Activated T-helper 2 cell treated with anti-CD3 and anti-CD28 coated beads, Interferon-gamma antibody, Interleukin-2, Interleukin-4, amounts not matched to agents 10 μg/mL and 5 μg/mL and 100 μg/mL, durations not matched to agents 14 hours and 24 hours and 36 hours (primary cell): ENCODE measurements at places on chromosomes 13 and 19. TPM values are rescaled to one million over a fixed set of nuclear protein-coding genes. Genes with fewer than 3 reads are reported as not detected.

TUBA3C gene
- not detected in 2 replicates for total RNA-seq

CGB3 gene
- not detected in 2 replicates for total RNA-seq

SLC7A9 gene
- 0.21 TPM in 1 of 2 replicates, not detected in the other for total RNA-seq

HIF3A gene
- not detected in 2 replicates for total RNA-seq

ENOX1 gene
- 0.18 TPM in 1 of 2 replicates, not detected in the other for total RNA-seq

KLK14 gene
- total RNA-seq = 0.44 and 0.52 TPM in 2 replicates

POU4F1 gene
- 0.11 TPM in 1 of 2 replicates, not detected in the other for total RNA-seq

DIRAS1 gene
- total RNA-seq = 0.28 and 0.39 TPM in 2 replicates

ZBTB7A gene
- 39.9 and 41.2 TPM in 2 replicates for total RNA-seq

DNA sequence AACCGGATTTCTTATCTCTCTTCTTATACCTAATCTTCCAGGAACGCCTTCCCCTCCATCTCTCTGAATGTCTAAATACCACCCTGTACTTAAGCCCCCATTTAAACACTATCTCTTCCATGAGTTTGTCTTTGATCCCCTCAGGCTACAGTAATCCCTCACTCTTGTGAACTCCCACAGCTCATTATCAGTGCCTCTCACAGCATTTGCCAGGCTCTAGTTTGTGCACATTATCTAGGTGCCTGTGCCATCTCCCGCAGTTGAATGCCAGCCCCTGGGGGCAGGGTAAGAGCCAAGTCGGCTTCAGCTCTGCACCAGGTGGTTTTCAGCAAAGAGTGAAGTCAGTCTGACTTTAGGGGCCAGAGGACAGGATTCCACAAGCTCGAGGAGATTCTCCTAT lies 71.4 kb downstream of the FREM2 start:
- no peak for DNase-seq

DNA sequence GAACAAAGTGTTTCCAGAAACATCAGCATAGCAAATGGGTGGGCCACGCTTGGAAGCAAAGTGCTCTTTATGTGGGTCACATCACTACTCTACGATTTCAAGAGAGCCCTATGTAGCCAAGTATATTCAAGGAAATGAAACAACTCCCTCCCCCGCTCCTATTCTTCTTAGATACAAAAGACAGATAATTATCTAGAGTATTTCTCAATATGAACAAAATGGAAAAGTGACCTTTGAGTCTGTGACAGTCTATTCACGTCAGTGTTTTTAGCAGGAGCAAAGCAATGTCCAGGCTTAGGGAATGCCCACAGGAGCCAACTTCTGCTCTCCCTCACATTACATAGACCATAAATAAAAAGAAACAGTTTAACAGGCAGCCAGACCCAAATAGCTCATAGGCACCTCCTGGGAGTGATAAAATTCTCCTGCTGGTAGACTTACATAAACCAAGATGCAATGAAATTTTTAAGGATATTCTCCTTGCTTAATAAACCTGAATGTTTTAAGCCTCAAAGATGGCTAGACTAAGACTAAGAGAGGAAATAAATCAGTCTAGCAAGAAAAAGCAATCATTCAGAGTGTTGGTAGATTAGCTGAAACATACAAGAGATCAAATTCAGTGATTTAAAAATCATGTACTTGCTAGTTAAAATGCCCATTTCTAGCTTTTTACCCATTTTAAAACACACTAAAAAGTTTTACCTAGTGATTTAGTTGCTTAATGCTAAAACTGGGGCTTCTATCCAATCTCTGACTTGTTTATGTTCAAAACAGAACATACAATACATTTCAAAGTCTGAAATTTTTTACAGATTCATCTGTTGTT lies 182.8 kb downstream of the RGCC start:
- DNase-seq = no peak

- no peak for DNase-seq
These were observed 166.4 kb downstream of the CACNA1A start for GRCh38 chr19:13339869-13340268.

GRCh38 chr19:44741258-44741731 lies 7.2 kb upstream of the BCL3 start:
- DNase-seq = no peak

- no peak for DNase-seq
These were observed 8.1 kb upstream of the CARM1 start for GRCh38 chr19:10863107-10863717.

- DNase-seq = no peak
These were observed 5.7 kb downstream of the PAK4 start for GRCh38 chr19:39131255-39131755.

GRCh38 chr13:109728791-109729731 lies 57.3 kb downstream of the IRS2 start:
- DNase-seq = no peak

GRCh38 chr19:40363069-40363468 lies 14.6 kb downstream of the PLD3 start:
- DNase-seq = no peak

GRCh38 chr19:53576941-53577653 lies 39.2 kb downstream of the ZNF331 start:
- no peak for DNase-seq

- no peak for DNase-seq
These were observed 240.9 kb downstream of the FGF9 start for GRCh38 chr13:21911646-21912298.

DNA sequence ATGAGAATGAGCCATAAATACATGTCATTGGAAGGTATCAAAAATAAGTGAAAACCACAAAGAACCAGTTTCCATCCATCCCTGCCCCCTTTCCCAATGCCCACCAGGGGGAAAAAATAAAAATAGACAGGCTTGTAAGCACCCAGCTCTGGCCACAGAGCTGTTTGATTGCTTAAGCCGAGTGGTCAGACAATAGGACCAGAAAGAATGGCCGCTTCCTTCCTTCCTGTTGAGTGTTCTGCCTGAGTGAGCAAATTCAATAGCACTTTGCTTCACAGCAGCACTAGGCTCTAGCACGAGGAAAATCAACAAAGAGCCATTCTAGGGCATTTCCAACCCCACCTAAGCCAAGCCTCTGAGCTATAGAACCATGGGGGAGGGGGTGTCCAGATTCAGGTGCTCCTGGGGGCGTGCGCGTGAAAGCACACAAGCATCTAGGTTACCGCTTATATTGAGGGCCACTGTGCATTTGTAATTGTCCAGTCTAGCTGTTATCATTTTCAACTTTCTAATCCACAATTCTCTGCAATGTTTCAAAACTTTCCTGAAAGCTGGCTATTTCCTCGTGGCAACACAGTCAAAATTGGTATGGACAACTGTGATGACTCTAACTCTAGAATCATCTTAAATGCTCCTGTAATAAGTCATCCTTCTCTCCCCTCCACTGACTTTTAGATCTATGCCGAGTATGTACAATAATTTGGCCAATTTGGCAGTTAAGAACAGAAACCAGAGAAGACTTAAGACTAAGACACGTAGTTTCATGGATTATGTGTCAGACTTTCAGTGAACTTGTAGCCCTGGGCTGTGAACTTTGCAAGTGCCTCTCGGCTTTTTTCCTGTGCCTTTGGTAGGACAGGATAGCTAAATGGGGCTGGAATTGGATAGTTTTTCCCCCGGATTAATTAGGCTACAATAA lies 64.3 kb downstream of the SPRY2 start:
- DNase-seq = no peak

- peak; percentile 69 for DNase-seq
These were observed at the start of gene CYTH2 for GRCh38 chr19:48469289-48469881. TSS of gene CYTH2 (plus strand) at chr19:48469369. CDS start at chr19:48469508, 139 bp downstream.

GRCh38 chr13:51479199-51479523 lies 26.3 kb upstream of the INTS6 start:
- no peak for DNase-seq

DNA sequence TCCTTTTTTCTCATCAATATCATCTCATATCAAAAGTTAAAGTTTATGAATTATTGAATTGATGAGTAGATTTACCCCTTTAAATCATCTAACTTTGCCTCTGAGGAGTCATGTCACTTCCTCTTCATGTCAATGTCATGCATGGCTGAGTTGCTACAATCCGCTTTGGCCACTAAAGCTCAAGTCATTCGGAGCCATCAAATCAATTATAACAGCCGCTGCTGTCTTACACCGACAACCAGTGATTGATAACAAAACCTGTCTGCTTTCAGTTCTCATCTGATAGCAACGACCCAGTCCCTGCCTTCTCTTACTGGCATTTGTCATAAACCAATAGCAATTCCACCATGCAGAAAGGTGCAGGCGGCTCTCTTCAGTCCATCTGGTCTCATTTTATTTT lies 429.3 kb downstream of the DIAPH3 start:
- DNase-seq = no peak

DNA sequence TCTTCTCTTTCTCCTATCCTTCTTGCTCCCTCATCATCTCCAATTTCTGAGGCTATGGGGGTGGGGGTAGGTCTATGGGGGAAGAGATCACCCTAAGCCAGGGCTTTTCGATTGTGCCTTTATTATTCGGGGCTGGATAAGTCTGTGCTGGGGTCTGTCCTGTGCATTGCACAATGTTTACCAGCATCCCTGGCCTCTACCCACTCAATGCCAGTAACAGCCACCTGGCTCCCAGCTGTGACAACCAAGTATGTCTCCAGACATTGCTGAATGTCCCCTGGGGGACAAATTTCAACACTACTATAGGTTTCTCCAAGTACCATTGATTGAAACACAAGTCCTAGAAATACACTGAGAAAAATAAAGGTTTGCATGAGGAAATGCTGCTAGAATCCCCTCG lies 13.2 kb downstream of the CBY2 start:
- no peak for DNase-seq

GRCh38 chr19:44003461-44004009 lies 778 bp downstream of the ZNF230 start:
- DNase-seq = no peak

DNA sequence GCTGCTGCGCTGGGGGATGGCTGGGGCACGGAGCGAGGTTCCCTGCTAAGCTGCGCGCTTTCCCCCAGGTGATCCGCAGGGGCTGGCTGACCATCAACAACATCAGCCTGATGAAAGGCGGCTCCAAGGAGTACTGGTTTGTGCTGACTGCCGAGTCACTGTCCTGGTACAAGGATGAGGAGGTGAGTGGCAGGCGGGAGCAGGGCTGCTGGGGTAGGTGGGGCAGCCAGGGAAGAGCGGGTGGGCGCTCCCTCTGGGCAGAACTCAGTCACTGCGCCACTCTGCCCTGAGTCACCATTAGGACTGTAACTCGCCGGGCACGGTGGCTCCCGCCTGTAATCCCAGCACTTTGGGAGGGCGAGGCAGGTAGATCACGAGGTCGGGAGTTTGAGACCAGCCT lies 23.8 kb downstream of the TMED1 start:
- no peak for DNase-seq

- DNase-seq = no peak
These were observed 6.6 kb downstream of the AKT2 start for GRCh38 chr19:40278361-40279035.

- DNase-seq = peak; percentile 56
These were observed 12.1 kb upstream of the PEX11G start for GRCh38 chr19:7500811-7501450.

- DNase-seq = no peak
These were observed 10.9 kb upstream of the DNMT1 start for GRCh38 chr19:10205636-10206035.

DNA sequence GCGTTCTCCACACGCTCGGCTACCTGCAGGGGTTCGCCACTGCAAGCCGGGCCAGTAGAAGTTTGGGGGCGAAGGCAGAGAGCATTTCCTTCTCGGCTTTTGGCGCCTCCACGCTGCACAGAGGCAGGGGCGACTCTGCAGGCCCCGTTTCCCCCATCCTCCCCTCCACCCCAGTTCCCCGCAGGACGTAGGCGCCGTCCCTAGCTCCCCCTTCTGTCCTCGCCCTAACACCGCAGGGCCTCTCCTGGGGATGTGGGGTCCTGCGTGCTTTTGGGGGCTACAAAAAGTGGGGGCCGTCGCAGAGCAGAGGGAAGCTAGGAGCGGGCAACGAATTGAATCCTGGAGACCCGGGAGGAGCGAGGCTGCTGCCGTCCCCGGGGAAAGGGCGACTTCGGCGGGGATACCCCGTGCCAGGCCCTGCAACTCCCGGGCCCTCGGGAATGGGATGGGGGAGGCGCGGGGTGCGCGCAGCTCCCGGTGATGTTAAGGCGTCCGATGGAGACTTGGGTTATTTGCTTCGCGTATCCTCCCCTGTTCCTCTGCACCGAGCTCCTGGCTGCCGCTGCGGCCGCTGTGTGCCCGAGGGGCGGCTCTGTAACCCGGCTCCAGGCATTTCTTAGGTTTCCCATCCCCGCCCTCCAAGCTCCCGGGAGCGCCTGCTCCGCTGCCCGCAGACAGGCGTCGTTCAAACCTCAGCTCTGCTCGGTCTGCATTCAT lies 255.9 kb upstream of the SOX21 start:
- no peak for DNase-seq

DNA sequence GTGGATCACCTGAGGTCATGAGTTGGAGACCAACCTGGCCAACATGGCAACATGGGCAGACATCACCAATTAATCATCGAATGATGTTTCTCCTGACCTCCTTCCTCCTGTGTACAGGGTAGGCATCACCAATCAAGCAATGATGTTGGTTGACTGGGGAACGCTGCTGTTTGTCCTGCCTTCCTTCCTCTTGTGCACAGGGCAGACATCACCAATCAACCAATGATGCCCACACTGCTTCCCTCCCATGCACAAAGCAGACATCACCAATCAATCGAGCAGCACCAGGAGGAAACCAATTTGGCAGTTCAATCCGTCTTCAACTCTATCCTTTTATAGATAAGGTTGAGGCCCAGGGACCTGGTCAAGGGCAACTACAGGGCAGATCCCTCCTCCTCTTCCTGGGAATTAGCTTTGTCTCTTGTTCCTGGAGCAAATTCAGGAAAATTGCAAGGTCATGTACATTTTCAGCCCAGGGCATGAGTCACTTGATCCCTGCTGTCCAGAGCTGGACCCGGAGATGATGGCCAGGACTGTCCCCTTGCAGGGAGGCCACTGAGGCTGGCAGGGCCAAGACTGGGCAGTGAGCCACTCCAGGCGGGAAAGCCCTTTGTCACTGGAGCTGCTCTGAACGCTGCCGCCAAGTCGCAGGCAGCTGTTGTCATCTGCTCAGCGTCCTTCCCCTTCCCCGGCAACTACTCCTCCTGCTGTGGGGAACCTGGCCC lies 5.3 kb upstream of the CSNK1G2 start:
- DNase-seq = no peak

GRCh38 chr19:7349231-7349591 lies 474 bp downstream of the ARHGEF18 start:
- no peak for DNase-seq

- no peak for DNase-seq
These were observed 10.0 kb upstream of the NDUFS7 start for GRCh38 chr19:1373534-1374249.

DNA sequence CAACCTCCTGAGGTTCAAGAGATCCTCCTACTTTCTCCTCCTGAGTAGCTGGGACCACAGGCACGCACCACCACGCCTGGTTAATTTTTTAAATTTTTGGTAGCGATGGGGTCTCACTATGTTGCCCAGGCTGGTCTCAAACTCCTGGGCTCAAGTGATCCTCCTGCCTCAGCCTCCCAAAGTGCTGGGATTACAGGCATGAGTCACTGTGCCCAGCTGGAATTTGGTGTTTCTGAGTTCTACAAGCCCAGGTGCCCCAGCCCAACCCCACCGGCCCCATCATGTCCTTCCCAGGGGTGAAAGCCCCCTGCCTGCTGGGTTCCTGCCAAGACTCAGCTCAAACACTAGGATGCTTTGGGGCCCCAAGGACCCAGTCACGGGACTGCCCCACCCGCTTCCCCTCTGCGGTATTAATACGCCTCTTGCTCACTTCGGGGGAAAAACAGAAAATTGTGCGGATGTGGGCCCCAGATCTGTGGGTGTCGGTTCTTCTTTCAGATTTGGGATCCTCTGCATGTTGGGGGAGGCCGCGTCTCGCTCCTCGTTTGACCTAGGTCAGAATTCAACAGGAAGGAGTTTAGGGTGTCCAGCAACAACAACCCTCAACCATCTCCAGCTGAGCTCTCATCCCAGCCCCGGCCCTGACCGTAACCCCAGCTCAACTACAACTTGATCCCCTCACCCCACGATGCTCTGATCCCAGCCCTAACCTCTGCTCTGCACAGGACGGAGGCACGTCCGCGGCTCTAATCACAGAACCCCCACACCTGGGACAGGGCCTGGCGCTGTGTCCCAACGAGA lies 3.7 kb upstream of the FCER2 start:
- peak; percentile 64 for DNase-seq
